Calu3 (cell line): ENCODE measurements at places on chromosomes 1 and 21. TPM values are rescaled to one million over a fixed set of nuclear protein-coding genes. Genes with fewer than 3 reads are reported as not detected.

DNA sequence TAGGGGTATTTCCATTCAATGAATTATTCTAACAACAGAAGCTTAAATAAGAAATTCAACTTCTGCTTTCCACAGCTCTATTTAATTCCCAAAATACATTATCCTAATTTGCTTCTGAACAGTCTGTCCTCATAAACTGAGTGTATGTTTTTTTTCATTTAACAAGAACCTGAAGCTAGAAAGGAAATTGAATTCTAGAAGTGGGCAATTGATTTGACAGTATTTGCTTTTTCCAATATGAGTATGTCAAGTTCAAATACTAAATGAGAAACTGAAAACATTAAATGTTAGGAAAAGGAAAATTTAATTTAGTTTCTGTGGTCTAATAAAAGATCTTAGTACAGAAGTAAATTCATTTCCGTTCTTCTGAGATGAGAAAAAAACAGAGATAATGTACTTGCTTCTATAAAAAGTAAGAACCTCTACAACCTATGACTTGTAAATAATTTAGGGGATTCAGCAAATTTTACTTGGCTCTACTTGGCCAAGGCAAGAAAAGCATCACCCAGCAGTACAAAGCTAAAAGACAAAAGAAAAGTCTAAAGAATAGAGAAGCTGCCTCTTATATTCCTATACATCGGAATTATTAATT is 31.1 kb downstream of the RAB3GAP2 start:
- DNase-seq, result no peak

DNA sequence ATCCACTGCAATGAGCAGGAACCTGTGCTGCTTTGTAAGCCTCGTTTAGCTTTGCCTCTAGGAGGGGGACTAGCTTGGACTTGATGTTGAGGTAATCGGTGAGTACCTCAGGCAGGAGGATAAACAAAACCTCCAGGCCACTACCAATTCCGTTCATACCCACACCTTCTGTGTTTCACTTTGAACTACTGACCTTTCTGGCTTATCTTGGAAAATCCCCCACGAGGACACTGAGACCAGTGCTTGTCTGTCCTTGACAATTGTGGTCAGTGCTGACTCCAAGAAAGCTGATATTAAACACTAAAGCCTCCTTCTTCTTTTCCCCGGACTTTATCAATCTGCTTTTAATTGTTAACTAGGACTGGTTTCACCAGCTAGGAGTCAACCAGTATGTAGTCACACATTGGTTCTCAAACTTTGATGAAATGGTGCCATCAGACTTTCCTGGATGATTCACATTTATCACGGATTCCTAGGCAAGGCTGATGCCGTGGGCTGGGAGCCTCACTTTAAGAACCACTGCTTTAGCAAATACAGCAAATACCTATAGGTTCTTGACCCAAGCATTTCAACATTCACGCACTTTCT is 52.7 kb downstream of the TGFB2 start:
- DNase-seq, result peak; percentile 82

GRCh38 chr1:91872000-91872399 is 14.0 kb downstream of the TGFBR3 start:
- no peak for DNase-seq

DNA sequence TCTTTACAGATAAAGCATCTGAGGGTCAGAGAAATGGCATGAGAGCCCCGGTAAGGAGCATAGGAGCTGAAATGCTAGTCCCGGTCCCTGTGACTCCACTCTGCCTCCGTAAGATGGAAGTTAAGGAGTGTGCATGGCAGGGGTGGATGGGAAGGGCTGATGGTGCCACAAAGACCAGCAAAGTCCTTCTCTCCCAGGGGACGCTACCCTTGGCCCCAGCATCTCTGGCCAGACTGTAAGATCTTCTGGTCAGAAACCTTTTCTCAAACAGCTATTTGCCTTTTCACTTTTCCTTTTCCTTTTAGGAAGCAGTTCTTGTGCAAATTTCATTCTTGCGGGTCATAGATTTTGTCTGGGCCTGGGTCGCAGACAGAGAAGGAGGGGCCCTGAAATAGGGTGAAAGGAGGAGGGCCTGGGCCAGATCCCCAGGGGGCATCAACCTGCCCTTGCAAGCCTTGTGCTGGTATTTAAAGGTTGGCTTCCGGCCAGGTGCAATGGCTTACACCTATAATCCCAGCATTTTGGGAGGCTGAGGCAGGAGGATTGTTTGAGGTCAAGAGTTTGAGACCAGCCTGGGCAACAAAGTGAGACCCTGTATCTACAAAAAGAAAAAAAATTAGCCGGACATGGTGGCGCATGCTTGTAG is 14.4 kb upstream of the EPS8L3 start:
- DNase-seq, result no peak

- DNase-seq, result no peak
Observed at GRCh38 chr1:194600716-194601115, 1414.3 kb upstream of the B3GALT2 start.

GRCh38 chr1:3352299-3352951 is 102.0 kb upstream of the ARHGEF16 start:
- DNase-seq, result no peak

DNA sequence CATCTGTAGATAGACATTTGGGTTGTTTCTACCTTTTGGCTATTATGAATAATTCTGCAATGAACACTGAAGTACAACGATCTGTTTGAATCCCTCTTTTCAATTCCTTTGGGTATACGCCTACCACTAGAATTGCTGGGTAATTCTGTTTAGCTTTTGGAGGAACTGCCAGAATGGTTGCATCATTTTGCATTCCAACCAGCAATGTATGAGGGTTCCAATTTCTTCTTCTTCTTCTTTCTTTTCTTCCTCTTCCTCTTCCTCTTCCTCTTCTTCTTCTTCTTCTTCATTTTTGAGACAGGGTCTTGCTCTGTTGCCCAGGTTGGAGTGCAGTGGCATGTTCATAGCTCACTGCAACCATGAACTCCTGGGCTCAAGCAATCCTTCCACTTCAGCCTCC is 13.8 kb upstream of the THEM5 start:
- no peak for DNase-seq

DNA sequence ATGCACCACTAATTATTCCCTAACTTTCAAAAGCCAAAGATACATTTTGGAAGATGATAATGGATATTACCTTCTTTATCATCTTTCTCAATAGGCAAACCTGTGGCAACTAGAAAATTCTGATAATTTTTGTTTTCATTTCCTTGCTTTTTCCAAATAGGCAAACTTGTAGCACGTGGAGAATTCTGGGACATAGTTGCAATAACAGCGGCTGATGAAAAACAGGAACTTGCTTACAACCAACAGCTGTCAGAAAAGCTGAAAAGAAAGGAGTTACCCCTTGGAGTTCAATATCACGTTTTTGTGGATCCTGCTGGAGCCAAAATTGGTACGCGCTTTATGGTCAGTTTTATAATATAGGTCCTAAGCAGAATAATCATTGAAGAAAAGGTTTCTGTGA is 1.5 kb downstream of the FPGT start:
- DNase-seq, result no peak

DNA sequence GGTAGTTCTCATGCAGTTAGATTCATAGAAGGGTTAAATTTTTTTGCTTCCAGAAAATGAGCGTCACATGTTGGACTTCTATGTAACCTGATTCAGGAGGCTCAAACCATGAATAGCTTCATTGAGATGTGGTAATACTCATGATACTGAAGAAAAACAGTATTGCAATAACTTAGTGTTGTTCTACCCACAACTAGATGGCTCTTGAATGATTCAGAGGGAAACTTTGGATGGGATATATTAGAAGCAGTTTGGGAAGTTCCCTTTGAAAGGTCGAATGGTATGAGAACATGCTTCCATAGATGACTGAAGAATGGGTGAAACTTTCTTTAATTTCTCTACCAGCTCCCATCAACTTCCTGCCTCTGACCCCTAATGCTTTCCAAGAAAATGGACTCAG is 211.7 kb upstream of the PTGFR start:
- no peak for DNase-seq

DNA sequence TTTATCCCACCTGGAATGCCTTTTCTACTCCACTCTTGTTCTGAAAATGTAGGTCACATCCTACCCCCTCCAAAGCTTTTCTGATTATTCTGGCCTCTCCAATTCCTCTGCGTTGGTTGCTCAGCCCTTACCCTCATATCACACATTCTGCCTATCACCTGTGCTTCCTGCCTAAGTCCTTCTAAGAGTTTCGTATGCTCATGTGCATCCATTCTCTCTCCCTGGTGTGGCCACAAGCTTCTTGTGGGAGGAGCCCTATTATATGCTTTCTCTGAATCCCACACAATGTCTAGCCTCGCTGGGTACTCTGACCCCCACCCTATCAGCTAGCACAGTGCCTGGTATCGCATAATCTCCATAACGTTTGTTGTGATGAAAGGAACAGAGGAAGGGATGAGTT is 54.2 kb downstream of the CD58 start:
- no peak for DNase-seq

Gene HTR6
- not detected in 2 replicates for total RNA-seq

Gene CRYAA
- total RNA-seq, result not detected in 2 replicates
